ENCODE measurements at places on chromosomes 3 and 15.

GRCh38 chr15:29687939-29688505, 134.2 kb downstream of the TJP1 start:
- DNase-seq: no peak

DNA sequence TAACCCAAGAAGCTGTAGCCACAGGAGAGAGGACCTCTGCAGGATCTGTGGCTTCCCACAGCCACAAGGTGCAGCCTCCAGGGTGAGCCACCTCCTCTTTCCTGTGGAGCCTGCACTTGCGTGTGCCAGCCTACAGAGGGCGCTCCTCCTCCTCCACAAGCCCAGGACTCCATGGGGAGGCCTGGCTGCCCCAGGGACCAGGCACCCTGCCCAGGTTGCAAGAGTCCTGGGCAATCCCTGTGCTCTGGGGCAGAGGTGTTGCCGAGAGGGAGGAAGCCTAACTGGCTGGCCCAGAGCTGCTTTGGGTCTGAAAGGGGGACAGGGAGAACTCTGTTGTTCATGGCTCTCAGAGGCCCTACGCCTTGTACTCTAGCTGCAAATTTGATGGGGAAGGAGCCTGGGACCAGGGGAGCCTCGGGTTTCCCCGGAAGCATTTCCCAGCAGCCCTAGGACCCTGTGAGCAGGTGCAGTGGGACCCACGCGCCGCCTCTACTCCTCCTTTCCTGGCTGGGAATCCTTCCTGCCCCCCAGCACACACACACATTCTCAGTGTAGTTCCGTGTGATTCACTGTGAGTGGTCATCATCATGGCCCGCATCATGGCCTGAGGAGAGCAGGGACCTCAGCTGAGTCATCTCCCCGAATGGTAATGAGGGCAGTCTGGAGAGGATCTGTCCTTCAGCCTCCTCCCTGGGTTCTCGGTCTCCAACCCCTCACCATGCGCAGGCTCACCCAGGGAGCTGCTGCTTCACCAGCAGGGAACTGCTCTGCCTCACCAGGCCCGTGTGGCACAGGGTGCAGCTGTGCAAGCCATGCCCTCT, 24.3 kb downstream of the TBC1D21 start:
- peak; percentile 90 for DNase-seq

- no peak for DNase-seq
Observed at GRCh38 chr3:16841904-16842271, 42.9 kb upstream of the PLCL2 start.

- no peak for DNase-seq
Observed at GRCh38 chr15:78193731-78194567, 40.4 kb downstream of the ACSBG1 start.
